Adipocyte (in vitro differentiated cells): ENCODE measurements at places on chromosomes 2 and 18.

GRCh38 chr2:74864728-74865722 is 31.1 kb downstream of the HK2 start:
- DNase-seq, result no peak

DNA sequence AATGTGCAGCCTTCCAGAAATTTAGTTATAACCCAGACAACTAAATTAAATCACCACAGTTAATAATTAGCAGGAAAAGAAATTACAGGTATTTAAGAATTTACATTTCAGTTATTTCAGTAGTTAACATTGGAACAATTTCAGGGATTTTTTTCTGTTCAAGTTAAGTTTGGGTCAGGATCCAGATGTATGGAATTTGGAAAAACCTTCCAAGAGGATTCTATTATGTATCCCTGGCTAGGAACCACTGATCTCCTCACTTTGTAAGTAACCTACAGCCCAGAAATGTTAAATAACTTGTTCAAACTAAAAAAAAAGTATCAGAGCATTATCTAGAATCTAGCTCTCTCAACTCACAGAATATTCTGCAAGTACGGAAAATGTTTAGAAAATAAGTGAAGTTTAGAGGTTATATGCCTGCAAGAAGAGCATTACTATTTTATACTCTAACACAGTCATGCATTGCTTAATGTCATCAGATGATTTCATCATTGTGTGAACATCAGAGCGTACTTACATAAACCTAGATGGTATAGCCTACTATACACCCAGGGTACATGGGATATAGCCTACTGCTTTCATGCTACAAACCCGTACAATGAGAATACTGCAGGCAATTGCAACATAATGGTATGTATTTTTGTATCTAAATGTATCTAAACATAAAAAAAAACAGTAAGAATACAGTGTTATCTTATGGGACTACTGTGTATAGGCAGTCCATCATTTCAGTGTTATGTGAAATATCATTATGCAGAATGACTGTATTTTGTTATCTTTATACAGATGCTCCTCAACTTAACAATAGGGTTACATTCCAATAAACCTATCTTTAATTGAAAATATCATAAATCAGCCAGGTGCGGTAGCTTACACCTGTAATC is 6.1 kb downstream of the NCKAP1 start:
- peak; percentile 54 for DNase-seq

- no peak for DNase-seq
Measured at GRCh38 chr18:65239787-65240186, 511.0 kb upstream of the CDH7 start.

DNA sequence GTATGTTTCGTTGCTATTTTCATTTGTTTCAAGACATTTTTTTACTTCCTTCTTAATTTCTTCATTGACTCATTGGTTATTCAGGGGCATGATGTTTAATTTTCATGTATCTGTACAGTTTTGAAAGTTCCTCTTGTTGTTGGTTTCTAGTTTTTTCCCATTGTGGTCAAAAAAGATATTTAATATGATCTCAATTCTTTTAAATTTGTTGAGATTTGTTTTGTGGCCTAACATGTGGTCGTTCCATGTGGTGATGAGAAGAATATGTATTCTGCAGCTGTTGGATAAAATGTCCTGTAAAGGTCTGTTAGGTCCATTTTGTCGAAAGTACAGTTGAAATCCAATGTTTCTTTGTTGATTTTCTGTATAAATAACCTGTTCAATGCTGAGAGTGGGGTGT is 110.3 kb upstream of the MAP4K4 start:
- no peak for DNase-seq

DNA sequence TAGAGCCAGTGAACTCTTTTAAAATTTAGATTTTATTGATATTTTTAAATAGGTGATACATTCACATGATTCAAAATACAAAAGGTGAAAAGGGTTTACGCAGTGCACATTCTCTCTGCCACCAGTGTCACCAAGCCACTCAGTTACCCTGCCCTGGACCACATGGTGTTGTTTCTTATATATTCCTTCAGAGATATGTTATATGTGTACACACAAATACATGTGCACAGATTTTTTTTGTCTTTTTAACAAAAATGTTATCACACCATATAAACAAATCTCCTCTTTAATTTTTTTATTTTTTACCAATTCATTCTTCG is 26.2 kb downstream of the SERPINB4 start:
- DNase-seq, result no peak

GRCh38 chr2:227410191-227410590 is 22.4 kb upstream of the SCYGR1 start:
- DNase-seq, result peak; percentile 59

DNA sequence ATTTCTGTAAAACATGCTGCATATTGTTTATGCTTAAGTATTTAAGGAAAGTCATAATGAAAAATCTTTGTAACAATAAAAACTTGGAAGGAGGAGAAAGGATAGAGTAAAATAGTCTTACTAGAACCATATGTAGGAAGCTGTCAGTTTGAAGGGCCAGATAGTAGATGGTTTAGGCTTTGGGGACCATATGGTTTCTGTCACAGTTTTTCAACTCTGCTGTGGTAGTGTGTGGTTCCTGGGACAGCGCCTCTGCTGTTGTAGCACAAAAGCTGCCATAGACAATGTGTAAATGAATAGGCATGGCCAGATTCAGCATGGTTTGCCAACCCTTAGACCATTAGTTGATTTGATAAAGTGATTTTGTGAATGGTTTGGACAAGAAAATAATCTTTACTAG is 75.5 kb downstream of the SLC39A10 start:
- peak; percentile 36 for DNase-seq

DNA sequence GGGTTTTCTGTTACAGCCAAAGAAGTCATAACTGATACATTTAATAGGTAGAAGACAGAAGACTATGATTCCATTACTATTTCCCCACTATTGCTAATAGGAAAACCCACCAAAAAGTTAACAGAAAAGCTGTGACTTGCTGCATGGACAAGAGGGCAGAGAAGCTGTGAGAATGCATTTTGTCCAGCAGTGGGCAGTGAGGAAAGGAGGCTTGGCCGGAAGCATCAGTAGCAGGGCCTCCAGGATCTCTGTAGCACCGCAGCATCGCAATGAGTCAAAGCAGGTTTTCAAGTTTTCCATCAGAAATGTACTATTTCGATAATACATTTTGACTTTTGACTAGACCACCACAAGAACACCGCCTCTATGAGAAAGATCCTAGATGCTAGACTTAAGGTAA is 24.9 kb downstream of the MYO5B start:
- no peak for DNase-seq

- DNase-seq, result peak; percentile 49
Measured at GRCh38 chr18:35289727-35290093, 319 bp downstream of the ZSCAN30 start.

- DNase-seq, result peak; percentile 78
Measured at GRCh38 chr2:70104231-70105111, 17.2 kb downstream of the PCBP1 start.

GRCh38 chr2:11155381-11156035 is at the start of gene SLC66A3:
SLC66A3 (plus strand) TSS chr2:11155467; CDS start chr2:11155547, 80 bp downstream.
- DNase-seq, result no peak

- DNase-seq, result no peak
Measured at GRCh38 chr2:208820014-208820688, 413.6 kb downstream of the PTH2R start.

DNA sequence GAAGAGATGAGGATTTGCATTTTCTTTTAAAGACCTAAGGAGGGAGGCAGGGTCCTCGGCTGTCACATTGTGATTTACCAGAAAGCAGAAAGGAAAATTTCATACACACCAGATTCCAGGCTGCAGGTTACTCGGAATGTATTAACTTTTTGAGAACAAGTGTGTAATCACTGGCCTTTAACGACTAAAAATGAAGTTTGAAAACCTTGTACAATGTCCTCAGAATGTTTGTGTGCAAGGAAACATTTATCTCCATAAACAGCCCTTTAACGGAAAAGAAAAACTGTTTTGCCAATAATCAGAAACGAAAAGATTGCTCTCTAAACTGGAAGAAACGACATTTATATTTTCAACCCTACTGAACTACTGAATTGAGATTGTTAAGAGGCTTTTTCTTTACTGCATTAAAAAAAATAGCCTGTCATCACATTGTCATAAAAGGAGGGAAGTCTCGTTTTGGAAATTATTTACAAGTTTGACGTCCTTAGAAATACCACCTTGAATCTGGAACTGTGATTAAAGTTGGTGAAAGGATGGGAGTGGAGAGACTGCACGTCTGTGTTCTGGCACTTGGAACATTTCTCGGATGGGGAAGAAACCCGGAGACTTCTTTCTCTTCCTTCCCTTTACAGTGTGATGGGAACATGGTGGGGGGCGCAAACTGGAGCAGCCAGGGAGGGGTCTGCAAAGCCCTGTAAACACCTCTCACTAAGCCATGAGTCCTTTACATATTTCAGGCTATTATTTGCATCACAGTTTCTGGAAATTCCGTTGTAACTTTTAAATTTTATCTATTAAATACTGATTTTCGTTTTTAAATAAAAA is 134.1 kb upstream of the SIX3 start:
- no peak for DNase-seq

DNA sequence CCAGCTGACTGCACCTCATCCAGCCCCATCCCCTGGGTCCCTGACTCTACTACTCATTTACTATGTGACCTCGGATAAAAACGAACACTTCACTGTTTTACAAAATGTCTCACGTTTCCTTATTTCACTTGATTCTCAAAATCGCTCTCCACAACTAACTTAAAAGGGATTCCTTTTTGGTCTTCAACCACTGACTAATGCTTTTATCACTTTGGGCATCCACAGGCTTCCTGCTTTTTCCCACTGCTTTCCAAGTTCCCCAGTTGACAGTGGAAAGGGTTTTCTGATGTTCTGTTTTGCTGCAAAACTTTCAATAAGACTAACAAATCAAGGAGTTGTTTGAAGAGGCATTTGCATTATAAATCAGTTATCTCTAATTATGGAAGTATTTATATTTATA is 24.1 kb downstream of the EIF2AK3 start:
- DNase-seq, result no peak

DNA sequence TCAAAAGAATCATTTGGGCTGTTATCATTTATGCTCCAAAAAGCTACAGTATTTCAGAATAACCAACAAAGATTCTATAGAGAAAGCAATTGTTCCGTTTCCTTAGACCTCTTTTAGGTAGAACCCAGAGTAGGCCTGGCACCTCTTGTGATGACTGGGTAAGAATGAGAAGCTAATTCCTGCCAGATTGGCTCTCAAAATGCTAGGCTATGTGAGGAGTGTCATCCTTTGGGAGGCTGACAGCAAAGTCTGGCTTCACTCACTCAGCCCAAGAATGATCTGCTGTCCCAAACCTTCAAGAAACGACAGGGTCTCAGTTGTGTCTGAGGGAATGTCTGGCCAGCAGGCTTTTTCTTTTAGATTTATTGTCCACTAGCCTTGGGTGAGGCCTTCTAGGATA is 4.5 kb downstream of the CERS6 start:
- DNase-seq, result no peak

DNA sequence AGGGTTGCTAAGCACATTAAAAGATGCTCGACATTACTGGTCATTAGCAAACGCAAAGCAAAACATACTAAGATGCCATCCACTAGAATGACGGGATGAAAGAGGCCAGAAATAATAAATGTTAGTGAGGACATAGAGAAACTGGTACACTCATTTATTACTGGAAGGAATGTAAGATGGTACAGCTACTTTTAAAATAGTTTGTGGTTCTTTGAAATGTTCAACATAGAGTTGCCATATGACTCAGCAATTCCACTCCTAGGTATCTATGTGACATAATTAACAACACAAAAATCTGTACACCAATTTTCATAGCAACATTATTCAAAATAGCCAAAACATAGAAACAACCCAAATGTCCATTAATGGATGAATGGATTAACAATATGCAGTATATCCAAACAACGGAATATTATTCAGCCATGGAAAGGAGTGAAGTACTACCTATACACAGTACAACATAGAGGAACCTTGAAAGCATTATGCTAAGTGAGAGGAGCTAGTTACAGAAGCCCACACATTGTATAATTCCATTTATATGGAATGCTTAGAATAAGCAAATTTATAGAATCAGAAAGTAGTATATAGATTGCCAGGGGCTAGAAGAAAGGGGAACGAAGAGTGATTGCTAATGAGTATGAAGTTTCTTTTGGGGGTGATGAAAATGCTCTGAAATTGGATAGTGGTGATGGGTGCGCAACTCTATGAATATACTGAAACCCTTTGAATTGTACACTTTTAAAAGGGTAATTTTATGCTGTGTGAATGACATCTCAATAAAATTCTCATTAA is 61.9 kb upstream of the IL1R1 start:
- DNase-seq, result peak; percentile 32

GRCh38 chr2:174602745-174603144 is 5.1 kb upstream of the WIPF1 start:
- no peak for DNase-seq

- DNase-seq, result peak; percentile 84
Measured at GRCh38 chr2:121080013-121080772, 204.8 kb downstream of the TFCP2L1 start.

DNA sequence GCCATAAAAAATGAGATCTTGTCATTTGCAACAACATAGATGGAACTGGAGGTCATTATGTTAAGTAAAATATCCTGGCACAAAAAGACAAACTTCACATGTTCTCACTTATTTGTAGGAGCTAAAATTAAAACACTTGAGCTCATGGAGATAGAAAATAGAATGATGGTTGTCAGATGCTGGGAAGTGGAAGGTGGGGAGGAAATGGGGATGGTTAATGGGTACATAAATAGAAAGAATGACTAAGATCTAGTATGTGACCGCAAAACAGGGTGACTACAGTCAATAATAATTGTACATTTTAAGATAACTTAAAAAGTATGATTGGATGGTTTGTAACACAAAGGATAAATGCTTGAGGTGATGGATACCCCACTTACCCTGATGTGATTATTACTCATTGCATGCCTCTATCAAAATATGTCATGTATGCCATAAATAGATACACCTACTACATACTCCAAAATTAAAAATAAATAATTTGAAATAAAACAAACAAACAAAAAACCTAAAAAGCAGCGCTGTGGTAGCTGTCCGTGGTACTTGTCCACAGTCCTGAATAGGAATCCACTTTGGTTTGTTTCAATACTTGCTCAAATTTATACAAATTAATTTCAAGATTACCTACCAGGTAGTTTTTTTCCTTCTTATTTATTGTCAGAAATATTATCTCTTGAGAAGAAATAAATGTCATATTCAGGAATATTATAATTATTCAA is 224.5 kb downstream of the DLGAP1 start:
- peak; percentile 1 for DNase-seq

GRCh38 chr2:44731505-44731904 is 210.0 kb upstream of the SIX3 start:
- no peak for DNase-seq

DNA sequence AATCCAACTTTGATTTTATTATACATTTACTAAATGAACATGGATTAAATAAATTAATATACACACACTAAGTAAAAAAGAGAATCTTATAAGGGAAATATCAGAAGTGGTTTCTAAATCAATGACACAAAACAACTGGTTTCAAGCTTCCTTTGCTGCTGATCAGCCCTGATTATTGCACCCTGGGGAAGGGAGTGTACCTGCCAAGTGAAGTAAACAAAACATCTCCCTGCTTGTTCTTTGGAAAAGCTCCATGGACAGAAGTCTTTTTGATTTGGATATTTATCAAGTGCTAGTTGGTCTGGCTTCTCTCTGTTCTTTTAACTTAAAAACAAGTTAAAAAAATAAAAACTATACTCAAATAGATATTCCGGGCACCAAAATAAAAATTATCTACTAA is 190.1 kb downstream of the PDE11A start:
- DNase-seq, result no peak
